ENCODE measurements at places on chromosomes 7 and 10.

DNA sequence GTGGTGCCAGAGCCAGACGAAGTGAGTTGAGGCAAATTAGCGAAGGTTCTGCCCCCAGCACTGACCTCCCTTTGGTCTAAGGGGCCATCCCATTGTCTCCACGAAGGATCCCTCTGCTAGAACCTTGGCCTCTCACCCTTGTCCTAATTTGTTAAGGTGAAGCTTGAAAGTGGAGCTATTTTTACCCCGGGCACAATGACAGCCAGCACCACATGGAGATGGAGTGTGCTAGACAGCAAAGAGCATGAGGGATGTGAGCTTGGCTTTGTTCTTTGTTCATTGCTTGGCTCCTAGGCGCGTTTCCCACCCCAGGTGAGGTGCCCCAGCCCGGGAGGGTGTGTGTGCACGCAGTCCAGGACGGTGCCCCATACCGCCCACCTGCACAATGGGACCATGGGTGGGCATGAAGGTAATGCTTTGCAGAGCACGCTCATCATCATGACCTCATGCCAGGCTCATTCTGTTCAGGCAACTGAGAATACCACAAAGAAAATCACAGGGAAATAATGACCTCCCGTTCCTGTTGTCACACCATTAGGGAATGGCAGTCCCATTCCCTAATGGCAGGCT, 361.0 kb upstream of the FZD8 start:
- DNase-seq: no peak

DNA sequence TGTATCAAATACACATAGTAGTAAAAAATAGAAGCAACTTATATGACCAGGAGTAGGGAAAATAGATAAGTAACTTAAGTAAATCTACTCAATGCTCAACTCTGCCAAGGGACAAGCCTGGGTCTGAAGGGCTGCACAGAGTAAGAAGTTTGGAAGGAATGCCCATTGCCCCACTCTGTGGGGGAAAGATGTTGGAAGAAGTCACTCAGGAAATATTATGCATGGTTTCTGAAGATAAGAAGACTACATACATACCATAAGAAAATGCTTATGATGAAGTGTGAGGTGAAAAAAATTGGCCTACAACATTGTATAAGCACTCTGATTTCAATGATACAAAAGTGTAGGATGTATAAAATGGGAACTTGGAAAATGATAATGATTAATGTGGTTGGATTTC, 54.0 kb downstream of the LAMB4 start:
- no peak for DNase-seq

- no peak for DNase-seq
Measured at GRCh38 chr10:97943294-97943693, 87.1 kb downstream of the CRTAC1 start.

DNA sequence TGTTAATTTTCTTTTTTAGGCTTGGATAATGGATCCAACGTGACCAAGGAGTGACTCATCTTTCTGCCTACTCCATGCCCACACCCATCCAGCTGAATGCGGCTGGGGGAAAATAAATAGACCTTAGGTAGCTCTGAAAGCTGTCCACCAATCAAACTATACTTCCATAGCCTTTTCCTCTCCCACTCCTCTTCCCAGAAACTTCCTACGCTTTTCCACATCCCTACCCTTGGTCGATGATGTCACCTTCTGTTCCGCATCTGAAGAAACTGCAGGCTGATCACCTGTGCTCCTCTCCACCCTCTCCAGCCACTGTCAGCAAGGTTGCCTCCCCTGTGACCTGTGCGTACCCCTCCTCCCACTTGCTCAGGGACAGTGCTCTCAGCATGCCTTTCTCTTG, 359.8 kb upstream of the KLF6 start:
- no peak for DNase-seq

- DNase-seq: no peak
Measured at GRCh38 chr7:14806891-14807290, 95.7 kb downstream of the DGKB start.

DNA sequence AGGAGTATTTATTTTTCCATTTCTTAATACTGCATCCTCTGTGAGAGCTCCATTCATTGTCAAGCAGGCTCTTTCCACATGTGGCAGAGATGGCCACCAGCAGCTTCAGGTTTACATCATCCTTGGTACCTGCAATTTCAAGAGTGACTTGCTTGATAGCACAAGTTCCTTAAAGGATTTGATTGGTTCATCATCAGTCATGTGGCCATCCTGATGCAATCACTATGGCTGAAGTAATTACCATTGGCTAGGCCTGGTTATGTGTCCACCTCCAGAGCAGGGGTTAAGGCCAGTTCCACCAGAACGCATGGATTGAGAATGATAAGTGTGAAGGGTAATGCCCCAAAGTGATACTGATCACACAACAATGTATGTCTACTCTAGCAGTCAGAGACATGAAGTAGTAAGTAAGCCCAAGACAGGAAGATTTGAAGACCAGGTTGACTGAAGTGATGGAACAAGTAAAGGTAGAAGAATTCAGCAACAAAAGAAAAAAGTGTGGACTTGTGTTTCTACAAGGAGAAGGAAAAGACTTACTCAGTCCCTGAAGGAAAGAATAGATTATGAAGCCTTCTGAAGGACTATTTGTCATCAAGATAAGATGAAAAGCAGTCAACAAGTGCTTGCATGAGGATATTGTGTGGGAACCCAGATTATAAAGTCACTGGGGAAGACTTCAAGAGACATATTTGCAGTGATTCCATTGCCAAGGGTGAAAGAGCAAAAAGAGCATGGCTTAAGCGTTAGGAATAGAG, 26.4 kb upstream of the PRKAR2B start:
- DNase-seq: no peak

DNA sequence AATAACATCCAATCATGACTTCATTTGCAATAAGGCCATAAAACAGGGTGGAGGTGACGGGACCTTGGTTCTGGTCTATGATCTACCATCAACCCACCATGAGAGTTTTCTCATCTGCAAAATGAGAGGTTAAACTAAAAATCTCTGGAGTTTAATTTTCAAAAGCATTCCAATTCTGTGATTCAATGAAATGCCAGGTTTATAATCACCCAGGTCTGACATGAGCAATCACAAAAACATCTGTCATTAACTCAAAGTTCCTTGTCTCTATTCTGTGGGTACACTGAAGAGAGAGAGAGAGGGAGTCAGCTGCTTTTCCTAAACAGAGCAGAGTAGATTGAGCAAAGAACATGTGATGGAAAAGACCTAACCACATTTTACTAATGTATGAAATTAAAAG, 75.4 kb downstream of the NUDCD3 start:
- DNase-seq: no peak

- no peak for DNase-seq
Measured at GRCh38 chr10:89431977-89432376, 17.6 kb downstream of the IFIT5 start.

DNA sequence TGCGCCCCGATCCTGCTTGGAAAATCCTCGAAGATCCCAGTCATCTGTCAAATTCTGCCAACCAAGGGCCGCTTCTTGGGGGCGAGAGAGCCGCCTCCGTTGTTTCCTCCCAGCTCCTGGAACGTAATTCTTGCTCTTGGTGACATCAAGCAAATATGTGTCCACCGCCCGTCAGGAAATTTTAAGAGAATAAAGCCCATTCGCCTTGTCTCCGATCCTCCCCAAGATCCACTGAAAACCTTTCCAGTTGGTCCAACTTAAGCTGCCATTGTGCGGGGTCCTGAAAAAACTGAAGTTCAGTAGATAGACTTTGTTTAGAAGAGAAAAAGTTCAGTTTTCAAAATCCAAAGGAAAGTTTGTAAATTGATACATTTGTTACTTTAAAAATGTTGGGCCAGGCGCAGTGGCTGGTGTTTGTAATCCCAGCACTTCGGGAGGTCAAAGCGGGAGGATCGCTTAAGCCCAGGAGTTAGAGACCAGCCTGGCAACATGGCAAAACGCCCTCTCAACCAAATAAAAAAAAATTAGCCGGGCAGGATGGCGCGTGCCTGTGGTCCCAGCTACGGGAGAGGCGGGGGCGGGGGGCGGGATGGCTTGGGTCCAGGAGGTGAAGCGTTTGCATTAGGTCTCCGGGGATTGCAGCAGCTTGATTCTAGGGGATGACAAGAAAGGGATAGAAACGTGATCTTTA, 1.0 kb upstream of the ZNF800 start:
- peak; percentile 33 for DNase-seq

DNA sequence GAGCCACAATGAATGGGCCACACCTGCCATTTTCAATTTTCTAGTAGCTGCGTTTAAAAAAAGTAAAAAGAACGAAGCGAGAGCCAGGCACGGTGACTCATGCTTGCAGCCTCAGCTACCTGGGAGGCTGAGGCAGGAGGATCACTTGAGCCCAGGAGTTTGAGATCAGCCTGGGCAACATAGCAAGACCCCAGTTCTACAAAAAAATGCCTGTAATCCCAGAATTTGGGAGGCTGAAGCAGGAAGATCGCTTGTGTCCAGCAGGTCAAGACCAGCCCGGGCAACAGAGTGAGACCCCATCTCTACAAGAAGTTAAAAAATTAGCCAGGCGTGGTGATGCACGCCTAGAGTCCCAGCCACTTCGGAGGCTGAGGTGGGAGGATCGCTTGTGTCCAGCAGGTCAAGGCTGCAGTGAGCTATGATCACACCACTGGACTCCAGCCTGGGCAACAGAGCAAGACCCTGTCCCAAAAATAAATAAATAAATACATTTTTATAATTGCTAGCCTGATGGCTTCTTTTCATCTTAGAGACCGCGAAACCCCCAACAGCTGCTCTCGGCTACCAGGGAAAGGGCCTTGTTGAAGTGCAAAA, 32.1 kb downstream of the MICALL2 start:
- no peak for DNase-seq

DNA sequence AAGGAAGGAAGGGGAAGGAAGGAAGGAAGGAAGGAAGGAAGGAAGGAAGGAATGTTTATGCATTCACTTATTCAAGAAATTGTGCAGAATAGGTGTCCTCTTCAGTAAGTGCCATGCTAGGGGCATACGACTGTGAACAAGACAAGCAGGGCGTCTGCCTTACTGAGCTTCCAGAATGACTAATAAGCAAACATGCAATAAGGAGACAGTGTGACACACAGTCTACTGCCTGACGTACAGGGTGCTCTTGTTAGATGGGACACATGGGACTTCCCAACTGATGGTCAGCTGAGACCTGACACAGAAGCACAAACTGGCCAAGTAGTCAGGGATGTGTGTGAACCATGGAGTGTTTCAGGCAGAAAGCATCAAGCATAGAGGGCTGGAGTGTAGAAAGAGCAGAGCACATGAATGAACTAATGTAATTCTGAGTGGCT, 18.2 kb downstream of the DNAJC12 start:
- no peak for DNase-seq

DNA sequence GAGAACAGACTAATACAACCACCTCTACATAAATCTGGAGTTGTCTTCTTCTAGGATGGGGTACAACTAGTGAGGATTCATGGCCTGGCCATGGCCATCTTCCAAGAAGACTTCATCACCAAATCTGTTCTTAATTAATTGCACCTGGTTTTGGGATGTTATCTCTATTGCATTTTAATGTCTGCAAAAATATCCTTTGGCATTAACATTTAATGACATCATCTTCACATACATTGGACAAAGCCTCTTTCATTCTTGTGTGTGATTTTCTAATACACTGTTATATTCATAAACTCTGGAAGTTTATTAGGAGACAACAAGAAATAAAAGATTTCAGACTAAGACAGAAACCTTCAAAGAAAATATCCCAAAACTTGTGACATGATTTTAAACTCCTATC, 124.2 kb upstream of the ABCB5 start:
- no peak for DNase-seq

Measured in H9 (cell line).